Common myeloid progenitor, CD34-positive (primary cell): ENCODE measurements at places on chromosomes 1 and 21.

- H3K27me3 ChIP-seq = no peaks in the 10 kb centered on the region
- no peaks in the 10 kb centered on the region for H3K4me1 ChIP-seq
- no peak for DNase-seq
Observed at GRCh38 chr1:39538531-39539251, 37.9 kb downstream of the PABPC4 start.

DNA sequence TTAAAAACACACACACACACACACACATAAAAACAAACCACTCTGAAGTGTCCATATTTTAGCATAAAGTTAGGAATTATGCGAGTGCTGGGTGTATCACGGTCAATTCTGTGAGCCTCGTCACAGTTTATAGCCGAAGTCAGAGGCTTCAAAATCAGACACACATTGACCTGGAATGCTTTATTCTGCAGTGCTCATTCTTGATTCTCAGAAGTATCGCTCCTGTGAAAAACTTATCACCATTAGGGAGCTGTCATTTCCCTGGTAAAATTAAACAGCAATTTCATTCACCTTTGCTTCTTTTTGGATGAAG, 8.7 kb upstream of the IRF2BP2 start:
- no peaks in the 10 kb centered on the region for H3K36me3 ChIP-seq
- no peak overlapping the region for H3K27ac ChIP-seq
- peaks cover 14% of the 10 kb centered on the region for H3K4me1 ChIP-seq
- no peak overlapping the region for H3K4me3 ChIP-seq

DNA sequence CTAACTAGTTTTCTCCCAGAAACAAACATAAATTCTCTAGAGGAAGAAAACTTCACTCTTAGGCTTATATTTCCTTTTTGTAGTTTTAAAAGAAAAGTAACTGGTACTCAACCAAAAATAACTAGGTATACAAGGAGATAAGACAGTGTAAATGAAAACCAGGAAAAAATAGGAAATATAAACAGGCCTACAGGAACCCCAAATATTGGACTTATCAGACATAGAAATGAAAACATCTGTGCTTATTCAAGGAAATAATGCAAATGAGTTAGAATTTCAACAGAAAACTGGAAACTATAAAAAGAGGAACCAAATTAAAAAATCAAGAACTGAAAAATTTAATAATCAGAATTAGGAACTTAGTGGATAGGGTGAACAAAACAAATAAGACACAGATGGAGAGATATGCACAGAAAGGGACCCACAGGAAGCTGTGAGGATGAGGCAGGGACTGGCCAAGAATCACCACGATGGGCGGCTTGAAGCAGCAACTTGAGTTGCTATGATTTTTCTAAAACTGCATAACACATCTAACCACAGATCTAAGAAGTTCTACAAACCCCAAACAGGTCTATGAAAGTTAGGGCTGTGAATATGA, 67.5 kb upstream of the ACTRT2 start:
- no peak overlapping the region for H3K4me3 ChIP-seq
- no peak for DNase-seq
- H3K27ac ChIP-seq = no peak overlapping the region
- no peaks in the 10 kb centered on the region for H3K27me3 ChIP-seq
- no peaks in the 10 kb centered on the region for H3K4me1 ChIP-seq

- peaks cover 5% of the 10 kb centered on the region for H3K36me3 ChIP-seq
- no peak overlapping the region for H3K4me3 ChIP-seq
- no peak for DNase-seq
- no peak overlapping the region for H3K27ac ChIP-seq
- no peaks in the 10 kb centered on the region for H3K27me3 ChIP-seq
Observed at GRCh38 chr1:8649027-8649426, 168.4 kb downstream of the RERE start.

DNA sequence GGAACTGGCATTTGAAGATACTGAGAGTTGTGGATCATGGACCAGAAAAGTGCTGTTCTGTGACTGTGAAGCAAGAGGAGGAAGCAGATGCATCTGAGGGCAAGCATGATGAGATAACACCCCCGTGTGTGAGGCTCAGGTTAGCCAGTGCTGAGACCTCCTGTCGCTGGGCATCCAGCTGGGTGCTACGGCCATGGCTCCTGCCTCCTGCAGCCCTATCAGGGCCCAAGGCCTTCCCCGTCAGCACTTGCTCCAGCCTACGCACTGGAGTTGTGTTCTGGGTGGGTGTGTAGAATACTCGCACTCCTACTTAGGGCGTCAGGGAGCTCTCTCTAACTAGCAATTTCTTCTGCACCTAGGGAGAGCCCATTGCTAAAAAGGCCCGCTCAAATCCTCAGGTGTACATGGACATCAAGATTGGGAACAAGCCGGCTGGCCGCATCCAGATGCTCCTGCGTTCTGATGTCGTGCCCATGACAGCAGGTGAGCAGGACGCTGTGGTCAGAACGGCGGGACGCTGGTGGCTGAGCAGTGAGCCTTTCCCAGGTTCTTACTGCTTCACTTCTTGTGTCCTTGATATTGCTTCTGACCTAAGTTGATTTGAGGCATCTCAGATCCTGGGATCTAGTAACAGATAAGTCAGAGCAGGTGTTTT, 6.5 kb downstream of the PPIE start:
- H3K27ac ChIP-seq = no peak overlapping the region
- no peaks in the 10 kb centered on the region for H3K4me1 ChIP-seq
- no peak overlapping the region for H3K4me3 ChIP-seq
- H3K27me3 ChIP-seq = no peaks in the 10 kb centered on the region

- H3K36me3 ChIP-seq = no peaks in the 10 kb centered on the region
- H3K27me3 ChIP-seq = no peaks in the 10 kb centered on the region
- DNase-seq = peak; percentile 45
Observed at GRCh38 chr1:1079408-1080121, 5.5 kb upstream of the RNF223 start.

GRCh38 chr1:78060857-78061563, 15.2 kb downstream of the GIPC2 start:
- no peaks in the 10 kb centered on the region for H3K36me3 ChIP-seq
- H3K4me1 ChIP-seq = no peaks in the 10 kb centered on the region
- no peaks in the 10 kb centered on the region for H3K27me3 ChIP-seq
- H3K4me3 ChIP-seq = no peak overlapping the region
- peak; percentile 17 for DNase-seq

- no peaks in the 10 kb centered on the region for H3K36me3 ChIP-seq
- no peak overlapping the region for H3K4me3 ChIP-seq
- H3K4me1 ChIP-seq = peaks cover 18% of the 10 kb centered on the region
- H3K27me3 ChIP-seq = peaks cover 12% of the 10 kb centered on the region
- no peak overlapping the region for H3K27ac ChIP-seq
Observed at GRCh38 chr1:232627645-232628334, 2.1 kb downstream of the SIPA1L2 start.

- no peak for DNase-seq
- peaks cover 2% of the 10 kb centered on the region for H3K4me1 ChIP-seq
- no peaks in the 10 kb centered on the region for H3K36me3 ChIP-seq
- no peak overlapping the region for H3K27ac ChIP-seq
- H3K4me3 ChIP-seq = no peak overlapping the region
- H3K27me3 ChIP-seq = no peaks in the 10 kb centered on the region
Observed at GRCh38 chr1:53524428-53525375, 65.5 kb downstream of the DMRTB1 start.

DNA sequence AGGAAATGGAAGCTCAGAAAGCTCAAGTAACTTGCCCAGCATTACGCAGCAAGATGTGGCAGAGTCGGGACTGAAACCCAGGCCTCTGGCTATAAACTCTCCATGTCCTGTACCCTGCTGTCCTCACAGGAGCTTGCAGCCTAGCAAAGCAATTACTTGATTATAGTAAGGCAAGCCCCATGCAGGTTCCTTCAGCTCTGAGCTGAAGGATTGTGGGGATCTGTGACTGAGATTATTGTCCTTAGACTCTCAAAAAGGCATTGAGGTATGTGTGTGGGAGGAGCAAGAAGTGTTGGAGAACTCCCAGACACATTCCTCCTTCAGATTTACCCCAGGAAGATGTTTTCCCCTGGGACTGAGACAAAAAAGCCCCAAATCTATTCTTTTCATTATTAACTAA, 124.0 kb upstream of the SPATA6 start:
- H3K27ac ChIP-seq = no peak overlapping the region
- H3K27me3 ChIP-seq = no peaks in the 10 kb centered on the region
- DNase-seq = no peak
- no peaks in the 10 kb centered on the region for H3K4me1 ChIP-seq
- H3K4me3 ChIP-seq = no peak overlapping the region
